HS-27A (cell line): ENCODE measurements at places on chromosomes 7 and 10.

DNA sequence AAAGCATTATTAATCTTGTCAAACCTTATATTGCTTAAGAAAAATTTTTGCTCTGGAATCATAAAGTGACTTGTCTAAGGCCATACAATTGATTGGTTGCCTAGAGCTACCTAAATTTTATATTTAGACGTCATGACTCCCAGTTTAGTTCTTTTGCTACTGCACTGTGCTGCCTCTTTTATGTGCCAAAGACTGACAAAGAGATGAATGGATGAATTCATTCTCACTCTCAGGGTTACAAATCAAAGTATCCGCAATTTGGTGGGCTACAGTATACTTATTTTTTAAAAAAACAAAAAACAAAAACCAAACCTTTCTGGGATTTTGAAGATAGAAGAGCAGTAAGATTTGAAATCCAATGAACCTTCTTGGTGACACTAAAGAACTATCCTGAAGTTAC is 27.7 kb upstream of the TMEM229A start:
- no peak for DNase-seq

DNA sequence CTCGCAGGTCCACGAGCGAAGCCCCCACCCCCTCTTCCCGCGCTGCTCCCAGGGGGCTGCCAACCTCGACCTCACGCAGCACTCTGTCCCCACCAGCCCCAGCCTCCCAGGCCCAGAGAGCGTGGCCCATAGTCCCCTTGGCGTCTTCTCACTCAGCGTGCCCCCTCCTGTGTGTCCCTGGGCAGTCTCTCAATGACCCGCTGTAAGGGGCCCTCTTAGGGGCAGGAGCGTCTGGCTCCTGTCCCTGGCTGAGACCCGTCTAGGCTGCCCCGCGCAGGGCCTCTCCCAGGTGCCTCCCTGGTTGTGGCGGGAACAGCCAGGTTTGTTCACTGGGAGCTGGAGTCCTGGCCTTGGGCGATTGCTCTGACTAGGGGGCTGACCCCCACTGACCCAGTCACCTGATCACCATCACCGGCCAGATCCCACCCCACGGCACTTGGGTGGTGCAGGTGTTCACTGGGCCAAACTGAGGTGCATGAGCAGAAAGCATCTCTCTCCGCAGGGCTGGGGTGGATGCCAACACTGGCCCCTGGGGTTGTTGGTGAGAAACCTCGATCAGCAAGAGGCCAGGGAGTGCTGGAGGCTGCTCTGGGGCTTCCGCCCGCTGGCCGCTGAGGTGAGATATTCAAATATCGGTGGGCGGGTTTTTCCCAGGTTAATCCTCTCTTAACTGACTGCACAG is 12.6 kb upstream of the WDFY4 start:
- no peak for DNase-seq

GRCh38 chr7:57071-57470 is 135.3 kb upstream of the FAM20C start:
- no peak for DNase-seq

DNA sequence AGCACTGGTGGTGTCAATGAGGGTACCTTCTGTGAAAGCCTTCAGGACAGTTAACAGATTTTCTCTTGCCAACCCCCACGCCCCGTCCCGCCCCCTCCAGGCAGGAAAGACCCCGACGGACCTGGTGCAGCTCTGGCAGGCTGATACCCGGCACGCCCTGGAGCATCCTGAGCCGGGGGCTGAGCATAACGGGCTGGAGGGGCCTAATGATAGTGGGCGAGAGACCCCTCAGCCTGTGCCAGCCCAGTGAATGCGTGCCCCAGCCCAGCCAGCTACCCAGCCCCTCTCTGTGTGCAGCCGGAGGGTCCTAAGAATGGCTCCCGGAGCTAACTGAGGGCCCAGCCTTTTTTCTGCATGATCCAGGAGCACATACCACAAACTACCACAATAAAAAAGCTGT is 713 bp upstream of the HOGA1 start:
- DNase-seq = no peak

GRCh38 chr7:142418326-142418725 is 160.5 kb upstream of the PRSS58 start:
- DNase-seq = no peak

DNA sequence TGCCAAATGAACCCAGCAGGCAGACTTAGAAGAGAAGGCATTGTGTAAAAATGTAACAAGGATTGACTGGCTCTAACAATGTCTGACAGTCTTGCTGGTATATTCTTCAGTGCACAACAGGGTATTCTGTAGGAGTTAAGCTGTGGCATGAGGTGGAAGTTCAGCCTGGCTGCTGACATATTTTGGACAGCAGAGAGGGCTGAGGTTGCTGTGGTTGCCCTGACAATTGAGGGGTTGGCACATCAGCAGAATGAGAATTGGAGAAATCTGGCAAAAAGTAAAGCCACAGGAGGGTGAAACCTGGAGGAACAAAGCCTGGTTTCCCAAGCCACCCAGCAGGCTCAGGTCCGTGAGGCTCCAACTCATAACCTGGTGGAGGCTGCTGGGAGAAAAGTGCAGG is 220.2 kb downstream of the JAZF1 start:
- no peak for DNase-seq

GRCh38 chr7:144857463-144857862 is 21.6 kb upstream of the TPK1 start:
- DNase-seq = no peak

DNA sequence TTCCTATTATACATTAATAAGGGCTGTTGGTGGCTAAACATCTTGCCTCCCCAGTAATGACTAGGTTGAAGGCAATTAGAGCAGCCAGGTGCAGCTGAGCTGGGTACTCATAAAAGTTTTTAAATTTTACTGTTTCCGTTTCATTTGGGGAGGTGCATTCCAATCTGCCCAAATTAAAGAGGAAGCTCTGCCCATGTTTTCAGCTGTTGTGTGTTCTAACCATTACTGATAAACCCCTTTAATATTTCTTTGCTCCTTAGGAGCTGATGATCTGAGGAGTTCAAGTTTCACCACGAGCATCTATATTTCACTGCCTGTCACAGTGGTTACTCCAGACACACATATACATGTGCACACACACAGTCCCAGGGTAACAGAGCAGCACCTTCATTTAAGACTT is 94.4 kb downstream of the JAZF1 start:
- no peak for DNase-seq

DNA sequence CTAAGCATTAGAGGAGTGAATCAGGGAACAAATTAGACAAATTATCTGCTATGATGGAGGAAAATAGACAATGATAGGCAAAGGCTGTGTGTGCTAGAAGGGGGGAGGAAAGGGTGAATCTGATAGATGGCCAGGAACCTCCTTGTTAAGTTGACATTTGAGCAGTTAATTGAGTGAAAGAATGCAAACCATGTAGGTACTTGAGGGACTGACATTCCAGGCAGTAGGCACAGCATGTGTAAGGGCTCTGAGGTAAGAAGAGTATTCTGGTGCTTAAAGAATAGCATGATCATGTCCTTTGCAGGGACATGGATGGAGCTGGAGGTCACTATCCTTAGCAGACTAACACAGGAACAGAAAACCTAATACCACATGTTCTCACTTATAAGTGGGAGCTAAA is 48.6 kb upstream of the TES start:
- no peak for DNase-seq

DNA sequence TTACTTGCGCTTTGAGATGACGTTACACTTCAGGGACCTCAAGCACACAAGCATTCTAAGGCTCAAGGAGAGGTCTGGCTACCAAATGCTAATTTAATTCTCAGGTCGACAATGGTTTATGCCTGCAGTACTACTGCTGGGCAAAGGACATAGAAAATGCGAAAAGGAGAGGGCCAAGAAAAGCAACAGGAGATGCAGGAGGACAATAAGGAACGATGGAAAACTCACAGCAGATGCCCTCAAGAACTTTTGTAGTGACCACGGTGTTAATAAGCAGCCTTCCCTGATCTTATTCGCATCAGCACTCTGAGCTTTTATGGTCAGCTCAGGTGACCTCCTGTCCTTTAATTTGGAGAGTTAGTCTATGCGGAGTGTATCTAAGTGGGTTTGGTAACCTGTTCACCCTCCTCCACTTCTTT is 146.3 kb downstream of the GPR85 start:
- DNase-seq = no peak

GRCh38 chr10:66828957-66829356 is 96.9 kb upstream of the LRRTM3 start:
- DNase-seq = no peak

DNA sequence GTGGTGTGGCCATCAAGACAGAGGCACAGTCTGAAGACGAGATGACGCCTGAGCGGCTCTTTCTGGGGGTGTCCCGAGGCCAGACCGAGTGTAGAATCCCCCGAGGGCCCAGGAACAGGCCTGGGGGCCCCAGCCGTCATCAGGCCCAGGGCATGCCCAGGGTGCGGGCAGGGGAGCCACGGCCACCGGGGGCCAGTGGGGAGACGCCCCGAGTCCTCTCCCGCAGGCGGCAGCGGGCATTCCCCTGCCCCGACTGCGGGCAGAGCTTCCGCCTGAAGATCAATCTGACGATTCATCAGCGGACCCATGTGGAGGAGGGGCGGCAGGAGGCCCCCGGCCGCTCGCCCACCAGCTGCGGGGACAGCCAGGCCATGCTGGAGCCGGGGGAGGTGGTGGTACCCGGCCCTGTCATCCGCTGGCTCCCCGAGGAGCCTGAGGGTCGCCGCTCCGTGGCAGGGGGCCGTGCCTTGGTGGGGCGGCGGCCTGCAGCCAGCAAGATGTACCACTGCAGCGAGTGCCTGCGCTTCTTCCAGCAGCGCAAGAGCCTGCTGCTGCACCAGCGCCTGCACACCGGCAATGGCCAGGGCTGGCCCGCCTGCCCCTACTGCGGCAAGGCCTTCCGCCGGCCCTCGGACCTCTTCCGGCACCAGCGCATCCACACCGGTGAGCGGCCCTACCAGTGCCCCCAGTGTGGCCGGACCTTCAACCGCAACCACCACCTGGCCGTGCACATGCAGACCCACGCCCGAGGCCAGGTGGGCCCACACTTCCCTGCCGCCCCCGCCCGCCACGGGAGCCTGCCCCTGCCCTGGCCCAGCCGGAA is 19.7 kb downstream of the ZNF783 start:
- no peak for DNase-seq

GRCh38 chr7:71498381-71498780 is 366.4 kb downstream of the GALNT17 start:
- no peak for DNase-seq

DNA sequence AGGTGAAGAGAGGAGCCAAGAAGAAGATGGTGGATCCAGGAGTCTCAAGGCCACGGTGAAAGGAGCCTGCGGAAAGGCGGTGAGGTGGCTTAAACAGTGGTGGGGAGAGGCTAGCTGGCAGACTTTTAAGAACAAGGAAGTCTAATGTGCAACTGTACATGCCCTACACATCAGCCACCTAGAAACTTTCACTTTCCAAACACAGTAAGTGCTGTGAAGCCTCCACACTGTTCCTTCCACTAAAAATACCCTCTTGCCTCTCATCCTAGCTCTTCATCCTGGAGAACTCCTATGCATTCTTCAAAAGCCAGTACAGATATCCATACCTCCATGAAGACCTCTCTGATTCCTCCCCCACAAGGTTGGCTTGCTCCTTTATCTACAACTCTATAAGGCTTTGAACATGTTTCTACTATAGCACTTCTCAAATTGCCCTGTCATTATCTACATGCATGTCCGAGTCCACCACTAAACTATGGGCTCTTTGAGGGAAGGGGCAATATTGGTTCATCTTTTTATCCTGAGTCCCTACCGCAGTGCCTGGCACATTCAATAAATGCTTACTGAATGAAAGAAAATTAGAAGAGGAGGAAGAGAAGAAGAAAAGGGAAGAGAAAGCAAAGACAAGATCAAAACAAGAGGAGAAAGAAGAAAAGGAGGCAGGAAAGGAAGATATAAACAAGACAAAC is 54.2 kb downstream of the DNAJC12 start:
- no peak for DNase-seq

GRCh38 chr7:23467291-23467805 is 2.9 kb downstream of the IGF2BP3 start:
- no peak for DNase-seq

DNA sequence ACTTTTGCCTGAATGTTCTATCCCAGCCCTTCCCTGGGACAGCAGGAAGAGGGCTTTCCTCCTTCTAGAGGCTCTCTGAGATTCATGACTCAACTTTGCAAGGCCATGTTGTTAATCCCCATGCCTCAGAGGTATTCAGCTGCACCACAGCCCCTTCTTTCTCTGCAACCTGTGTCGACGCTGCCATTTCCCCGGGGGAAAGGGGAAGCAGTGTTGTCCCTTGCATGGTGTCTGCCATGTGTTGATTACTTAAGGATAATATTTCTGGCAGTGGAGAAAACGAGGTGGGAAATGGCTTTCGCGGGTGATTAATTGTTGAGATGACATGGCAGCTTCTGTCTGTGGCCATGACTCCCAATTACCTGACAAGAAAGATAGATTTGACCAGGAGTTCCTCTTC is 133.1 kb downstream of the SORCS3 start:
- DNase-seq = no peak

GRCh38 chr10:45607276-45607675 is 65.3 kb downstream of the ZFAND4 start:
- DNase-seq = no peak

GRCh38 chr7:72538147-72538546 is 126.0 kb upstream of the CALN1 start:
- no peak for DNase-seq

DNA sequence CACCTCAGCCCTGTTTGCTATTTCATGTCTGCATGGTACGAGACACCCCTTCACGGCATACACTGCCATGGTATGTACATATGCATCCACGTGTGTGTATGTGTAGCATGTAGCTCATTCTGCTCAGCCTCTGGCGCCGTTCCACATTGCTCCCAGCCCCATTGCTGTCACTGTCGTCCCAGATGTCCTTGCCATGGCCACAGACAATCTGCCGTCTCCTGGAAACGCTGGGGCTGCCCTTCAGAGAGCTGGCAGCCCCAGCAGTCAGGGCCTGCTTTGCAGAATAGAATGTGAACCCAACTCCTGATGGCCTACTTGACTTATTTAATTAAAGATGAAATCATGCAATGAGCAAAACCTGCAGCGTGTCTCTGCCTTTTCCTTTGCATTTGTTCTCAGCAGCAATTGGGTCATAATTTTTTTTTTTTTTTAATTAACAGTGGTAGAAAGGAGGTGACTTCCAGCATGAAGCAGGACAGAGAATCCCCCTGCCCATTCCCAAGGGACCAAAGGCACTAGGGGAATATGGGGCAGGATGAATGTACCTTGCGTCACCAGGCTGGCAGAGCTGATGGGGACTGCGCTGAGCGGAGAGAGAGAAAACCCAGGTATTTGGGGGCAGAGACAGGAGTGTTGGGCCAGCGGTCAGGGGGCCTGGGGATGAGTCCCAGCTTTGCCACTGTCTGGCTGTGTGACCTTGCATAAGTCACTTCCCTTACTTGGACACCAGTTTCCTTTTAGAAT is 49.2 kb downstream of the CHST3 start:
- no peak for DNase-seq

GRCh38 chr7:14294637-14295036 is 305.2 kb upstream of the ETV1 start:
- no peak for DNase-seq

- DNase-seq = no peak
These were observed 20.7 kb upstream of the ADRB1 start for GRCh38 chr10:114022766-114023597.

- no peak for DNase-seq
These were observed 210.1 kb downstream of the RNLS start for GRCh38 chr10:88372881-88373592.
